ENCODE measurements at places on chromosomes 5 and 9.

DNA sequence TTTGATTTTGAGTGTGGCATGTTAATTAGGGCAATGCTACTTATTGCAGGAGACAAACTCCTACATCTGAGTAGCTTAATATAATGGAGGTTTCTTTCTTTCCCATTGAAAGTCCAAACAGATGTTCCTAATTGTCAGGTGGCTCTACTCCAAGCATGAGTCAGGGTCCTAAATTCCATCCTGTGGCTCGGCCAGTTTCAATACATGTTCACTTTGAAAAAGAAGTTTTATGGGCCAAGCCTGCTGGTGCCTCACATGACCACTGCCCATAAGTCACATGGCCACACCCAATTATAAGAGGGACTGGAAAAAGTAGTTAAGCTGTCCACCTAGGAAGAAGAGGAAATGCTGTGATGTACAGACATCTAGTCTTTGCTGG, 170.4 kb downstream of the ARRDC3 start:
- DNase-seq: no peak

DNA sequence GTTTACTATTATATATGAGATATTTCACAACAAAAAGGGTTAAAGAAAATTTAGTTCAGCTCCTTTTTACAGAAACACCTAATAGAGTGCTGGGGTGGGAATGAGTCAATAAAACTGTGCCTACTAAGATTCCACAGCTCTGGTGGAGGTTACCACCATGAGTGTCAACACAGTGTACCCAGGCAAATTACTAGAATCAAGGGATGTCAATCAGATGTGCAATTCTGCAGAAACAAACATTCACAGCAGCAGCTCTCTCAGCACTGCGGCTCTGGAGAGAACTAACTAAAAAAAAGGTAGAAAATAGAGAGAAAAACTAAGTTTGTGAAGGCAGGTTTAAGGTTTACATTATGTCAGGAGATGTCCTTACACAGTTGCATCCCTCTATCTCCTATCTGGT, 1313.0 kb downstream of the MAT2B start:
- DNase-seq: no peak

DNA sequence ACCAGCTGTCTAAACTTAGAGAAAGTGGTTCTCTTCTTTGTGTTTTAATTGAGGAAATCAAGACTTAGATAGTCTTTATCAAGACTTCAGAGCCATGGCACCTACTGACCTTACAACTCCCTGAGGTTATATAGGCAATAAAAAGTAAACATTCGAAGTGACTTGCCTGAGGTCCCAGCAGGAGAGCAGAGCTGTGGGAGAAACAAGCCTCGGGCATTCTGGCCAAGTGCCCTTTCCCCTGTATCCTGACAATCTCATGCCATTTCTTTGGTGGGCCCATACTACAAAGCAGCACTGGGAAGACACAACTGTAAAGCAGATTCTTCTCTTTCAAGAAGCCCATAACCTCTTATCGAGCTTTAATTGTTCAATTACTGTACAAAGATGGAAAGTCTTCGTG, 23.1 kb downstream of the FREM1 start:
- no peak for DNase-seq

GRCh38 chr5:56172241-56172640, 60.9 kb downstream of the ANKRD55 start:
- DNase-seq: no peak

GRCh38 chr5:137374110-137374714, 124.9 kb downstream of the SPOCK1 start:
- DNase-seq: no peak

- no peak for DNase-seq
Observed at GRCh38 chr9:4973246-4973645, 11.8 kb upstream of the JAK2 start.

DNA sequence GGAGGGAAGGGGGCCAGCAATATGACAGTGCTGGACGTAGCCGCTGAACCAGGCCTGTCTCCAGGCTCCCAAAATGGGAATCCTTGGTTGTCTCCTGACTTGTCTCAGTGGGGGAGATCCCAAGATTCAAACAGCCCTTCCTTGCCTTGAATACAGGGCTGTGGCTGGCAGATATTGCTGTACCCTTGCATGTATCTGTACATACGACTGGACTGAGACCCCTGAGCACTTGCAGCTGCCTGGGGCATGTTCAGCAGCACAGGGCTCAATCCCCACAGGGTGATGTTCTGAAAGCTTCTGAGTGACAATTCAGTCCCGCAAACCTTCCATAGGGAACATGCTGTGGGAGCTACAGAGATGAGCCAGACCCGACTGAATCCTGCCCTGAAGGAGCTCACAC, 13.3 kb downstream of the OR13J1 start:
- no peak for DNase-seq

- no peak for DNase-seq
Observed at GRCh38 chr5:67515020-67515689, 318.6 kb upstream of the CD180 start.

GRCh38 chr5:57437976-57438805, 44.4 kb downstream of the ACTBL2 start:
- no peak for DNase-seq

- DNase-seq: no peak
Observed at GRCh38 chr9:19940811-19941535, 152.1 kb upstream of the SLC24A2 start.

DNA sequence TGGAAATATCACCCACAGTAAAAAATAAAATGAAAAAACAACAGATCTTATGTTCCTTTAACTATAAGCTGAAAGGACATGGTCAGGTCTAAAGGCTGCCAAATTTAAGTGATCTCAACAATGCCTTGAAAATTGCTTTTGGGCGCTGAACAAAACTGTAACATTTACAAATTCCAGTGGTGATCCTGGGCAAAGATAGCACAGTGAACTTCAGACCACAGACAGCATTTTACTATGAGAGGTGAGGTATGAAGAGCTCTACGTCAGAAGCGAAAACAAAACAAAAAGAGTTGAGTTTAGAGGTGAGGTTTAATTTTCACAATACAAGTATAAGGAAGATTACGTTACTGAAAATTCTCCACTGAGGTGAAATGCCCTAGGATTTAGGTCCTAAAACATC, 165.8 kb upstream of the STK32A start:
- no peak for DNase-seq

GRCh38 chr5:137757634-137758033, 3.5 kb upstream of the HNRNPA0 start:
- no peak for DNase-seq

- DNase-seq: no peak
Observed at GRCh38 chr5:74334062-74334761, 306.3 kb downstream of the ENC1 start.

GRCh38 chr5:15682566-15682965, 182.6 kb downstream of the FBXL7 start:
- DNase-seq: no peak

DNA sequence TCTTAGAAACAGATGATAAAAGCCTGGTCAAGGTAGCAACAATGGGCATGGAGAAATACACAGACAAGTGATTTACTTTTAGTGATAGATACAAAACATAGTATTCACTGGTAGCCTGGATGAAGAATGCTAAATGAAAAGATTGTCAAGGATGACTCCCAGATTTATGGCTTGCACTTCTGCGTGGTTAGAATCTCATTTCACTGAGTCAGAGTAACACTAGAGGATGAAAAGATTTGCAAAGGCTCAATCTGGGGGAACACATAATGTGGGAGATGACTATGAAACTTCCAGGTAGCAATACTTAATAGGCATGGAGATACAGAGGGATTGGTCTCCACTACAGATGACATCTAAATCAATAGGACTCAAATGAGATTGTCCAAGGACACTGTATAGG, 38.4 kb downstream of the AGTPBP1 start:
- DNase-seq: no peak

DNA sequence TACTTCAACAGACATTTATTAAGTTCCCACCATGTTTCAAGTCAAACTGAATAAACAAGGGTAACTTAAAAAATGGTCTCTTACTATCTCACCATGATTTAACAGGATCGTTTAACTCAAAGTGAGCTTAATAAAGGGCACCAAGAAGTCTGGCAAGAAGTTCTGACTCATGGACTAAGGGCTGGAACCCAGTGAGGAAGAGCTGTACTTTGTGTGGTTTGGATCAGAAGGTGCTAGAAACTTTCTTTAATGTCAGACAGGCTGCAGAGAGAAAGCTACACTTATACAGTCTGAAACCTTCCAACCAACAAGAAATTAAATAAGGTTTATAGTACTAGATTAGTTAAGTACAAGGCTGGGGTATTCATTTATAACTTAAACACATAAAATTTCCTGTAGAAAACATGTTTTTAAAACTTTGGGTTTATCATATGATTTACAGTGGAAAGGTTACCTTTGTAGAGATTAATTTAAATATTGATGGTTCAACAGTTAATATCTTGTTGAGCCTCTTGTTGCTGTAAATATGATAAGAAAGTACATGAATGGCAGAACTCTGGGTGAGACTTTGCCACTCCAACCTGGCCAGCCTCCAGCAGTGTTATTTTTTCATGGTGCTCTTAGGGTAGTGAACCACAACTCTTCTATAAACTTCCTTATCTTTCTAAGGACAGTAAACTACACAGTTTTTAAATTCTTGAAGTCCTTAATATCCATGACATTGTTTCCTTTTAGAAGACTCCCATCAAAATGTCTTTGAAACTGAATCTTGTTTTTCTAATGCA, 162.8 kb downstream of the MAN2A1 start:
- DNase-seq: no peak

GRCh38 chr5:2921651-2922050, 170.2 kb upstream of the IRX2 start:
- no peak for DNase-seq

DNA sequence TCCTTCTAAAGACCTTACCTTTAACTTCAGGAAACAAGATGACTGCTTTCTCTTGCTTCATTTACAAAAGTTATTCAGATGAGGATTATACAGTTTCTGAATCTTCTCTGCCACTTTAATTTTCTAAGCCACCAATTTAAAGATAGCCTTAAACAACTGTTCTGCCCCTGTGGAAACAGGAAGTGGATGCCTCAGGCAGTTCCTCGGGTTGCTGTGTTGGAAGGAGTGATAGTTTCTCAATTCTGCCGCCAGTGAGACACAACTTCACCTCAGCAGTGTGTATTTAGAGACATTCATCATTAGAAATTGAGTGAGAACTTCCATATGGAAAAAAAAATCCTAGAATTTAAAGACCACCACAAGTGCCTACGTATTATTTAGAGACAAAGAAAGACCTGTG, 475.1 kb upstream of the WWC1 start:
- no peak for DNase-seq

- no peak for DNase-seq
Observed at GRCh38 chr5:154324033-154324432, 121.8 kb upstream of the SAP30L start.

DNA sequence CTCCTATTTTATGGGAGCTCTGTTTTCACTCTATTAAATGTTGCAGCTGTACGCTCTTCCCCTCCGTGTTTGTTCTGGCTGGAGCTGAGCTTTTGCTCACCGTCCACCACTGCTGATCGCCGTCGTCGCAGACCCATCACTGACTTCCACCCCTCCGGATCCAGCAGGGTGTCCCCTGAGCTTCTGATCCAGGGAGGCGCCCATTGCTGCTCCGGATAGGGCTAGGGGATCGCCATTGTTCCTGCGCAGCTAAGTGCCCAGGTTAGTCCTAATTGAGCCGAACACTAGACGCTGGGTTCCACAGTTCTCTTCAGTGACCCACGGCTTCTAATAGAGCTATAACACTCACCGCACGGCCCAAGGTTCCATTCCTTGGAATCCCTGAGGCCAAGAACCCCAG, 96.2 kb upstream of the PRDM9 start:
- no peak for DNase-seq

DNA sequence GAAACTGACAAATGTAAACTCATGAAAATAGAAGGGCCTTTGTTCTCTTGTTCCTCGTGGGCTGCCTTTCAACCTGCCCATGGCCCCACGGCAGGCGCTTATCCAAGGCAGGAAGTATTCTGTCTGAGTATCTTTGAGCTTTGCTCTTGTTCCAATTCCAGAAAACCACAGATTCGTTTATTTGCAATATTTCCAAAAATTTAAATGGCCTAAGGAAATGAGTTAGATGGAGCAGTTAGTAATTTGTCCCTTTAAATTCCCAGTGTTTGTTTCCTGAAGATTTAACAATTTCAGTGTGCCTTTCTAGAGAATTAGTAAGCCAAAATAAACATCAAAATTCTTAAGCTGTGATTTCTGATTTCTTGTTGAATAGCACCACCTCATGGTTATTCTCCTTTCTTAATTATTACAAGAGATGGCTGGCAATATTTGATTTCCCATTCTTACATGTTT, 299.4 kb upstream of the RASA1 start:
- DNase-seq: peak; percentile 9

DNA sequence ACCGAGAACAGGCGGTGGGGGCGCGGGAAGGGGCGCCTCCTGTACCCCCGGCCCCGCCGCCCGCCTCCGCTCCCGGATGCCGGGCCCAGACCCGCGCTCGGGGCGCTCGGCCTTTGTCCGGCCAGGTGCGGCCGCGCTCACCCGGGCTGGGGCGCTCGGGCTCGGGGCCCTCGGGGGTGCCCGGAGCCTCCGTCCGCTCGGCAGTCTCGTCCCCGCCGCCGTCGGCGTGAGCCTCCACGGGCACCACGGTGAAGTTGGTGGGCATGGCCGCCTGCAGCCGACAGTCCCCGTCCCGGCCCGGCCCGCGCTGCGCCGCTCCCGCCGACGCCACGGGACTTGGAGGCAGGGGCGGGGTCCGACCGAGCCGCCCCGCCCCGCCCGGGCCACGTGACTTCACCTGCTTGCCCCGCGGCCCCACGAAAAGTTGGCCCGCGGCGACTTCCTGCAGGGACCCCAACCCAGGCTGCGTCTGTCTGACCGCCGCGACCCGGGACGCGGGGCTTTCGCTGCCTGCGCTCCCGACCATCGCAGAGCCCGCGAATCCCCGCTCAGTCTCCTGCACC, at the start of gene SLC12A7:
TSS of gene SLC12A7 (minus strand) at position 337 of the 563 bp plus-strand sequence. CDS start at position 265, 72 bp downstream.
- DNase-seq: peak; percentile 55

GRCh38 chr9:71036501-71036900, 84.9 kb downstream of the TRPM3 start:
- no peak for DNase-seq

GRCh38 chr5:155091063-155091648, 77.6 kb downstream of the KIF4B start:
- DNase-seq: no peak

DNA sequence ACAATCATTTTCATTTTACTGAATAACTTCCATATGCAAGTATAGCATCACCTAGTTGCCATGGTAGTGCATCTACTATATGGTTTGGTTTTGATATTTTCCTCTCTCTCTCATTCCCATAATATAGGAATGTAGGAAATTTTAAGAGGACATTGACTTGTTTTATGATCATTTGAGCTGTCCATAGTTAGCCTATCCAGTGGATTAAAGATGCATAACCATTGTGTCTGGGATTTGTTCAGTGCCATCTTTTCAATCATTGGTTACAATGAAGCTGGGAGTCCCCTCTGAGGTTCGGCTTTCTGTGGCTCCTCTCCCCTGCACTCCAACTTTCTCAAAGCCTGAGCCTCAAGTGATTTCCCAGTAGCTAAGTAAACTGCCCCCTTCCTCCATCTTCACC, 458.5 kb downstream of the RAB3C start:
- DNase-seq: no peak

GRCh38 chr5:133391354-133392136, 220.8 kb downstream of the FSTL4 start:
- no peak for DNase-seq

Measured in endothelial cell (in vitro differentiated cells).